ENCODE measurements at places on chromosomes 16 and 17. TPM values are rescaled to one million over a fixed set of nuclear protein-coding genes. Genes with fewer than 3 reads are reported as not detected.

- peaks cover 7% of the 10 kb centered on the region for H3K4me1 ChIP-seq
- H3K27me3 ChIP-seq = peaks cover 7% of the 10 kb centered on the region
- H3K27ac ChIP-seq = peak overlapping the region; percentile 26
- peaks cover 11% of the 10 kb centered on the region for H3K36me3 ChIP-seq
Observed at GRCh38 chr17:40018211-40019121, 3.2 kb downstream of the CSF3 start.

GRCh38 chr17:72930031-72930430 lies 162.5 kb downstream of the SLC39A11 start:
- peaks cover 45% of the 10 kb centered on the region for H3K27me3 ChIP-seq
- no peak overlapping the region for H3K27ac ChIP-seq
- peaks cover 2% of the 10 kb centered on the region for H3K36me3 ChIP-seq
- H3K4me3 ChIP-seq = no peak overlapping the region
- no peak for DNase-seq

GRCh38 chr17:57785022-57785421 lies 39.9 kb upstream of the CCDC182 start:
- peaks cover 69% of the 10 kb centered on the region for H3K27me3 ChIP-seq
- no peak overlapping the region for H3K27ac ChIP-seq
- no peak overlapping the region for H3K4me3 ChIP-seq
- no peaks in the 10 kb centered on the region for H3K4me1 ChIP-seq
- no peak for DNase-seq

DNA sequence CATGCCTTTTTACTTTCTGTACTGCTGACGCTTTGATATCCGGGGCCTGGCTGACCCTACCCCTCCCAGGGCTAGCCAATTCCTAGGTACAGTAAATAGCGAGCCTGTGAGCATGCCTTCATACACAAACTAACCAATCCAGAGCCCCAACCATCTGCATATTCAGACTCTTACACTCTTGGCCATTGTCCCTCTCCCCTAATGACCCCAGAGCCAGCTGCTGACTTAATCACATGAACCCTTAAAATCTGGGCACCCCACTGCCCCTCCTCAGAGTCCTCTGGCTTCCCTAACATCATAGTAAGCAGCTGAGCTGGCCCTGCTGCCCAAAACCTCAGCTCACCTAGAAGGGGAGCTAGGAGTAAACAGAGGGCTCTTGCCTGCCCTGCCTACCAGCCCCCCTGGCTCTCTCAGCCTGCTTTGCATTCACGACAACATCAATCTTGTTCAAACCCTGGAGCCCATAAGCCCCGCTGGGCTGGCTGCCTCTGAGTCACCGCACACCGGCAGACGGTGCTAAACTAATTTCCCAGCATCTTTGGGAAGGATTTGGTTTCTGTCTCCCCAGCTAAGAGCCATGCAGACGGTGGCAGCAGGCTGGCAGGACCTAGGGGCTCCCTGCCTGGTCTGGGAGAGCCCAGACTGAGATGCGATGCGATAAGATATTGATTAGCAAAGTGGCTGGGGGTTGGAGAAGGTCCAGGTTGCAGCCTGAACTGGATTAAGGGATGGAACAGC lies 63.2 kb downstream of the CLEC19A start:
- peaks cover 9% of the 10 kb centered on the region for H3K4me1 ChIP-seq
- peak overlapping the region; percentile 57 for H3K27ac ChIP-seq

- no peak overlapping the region for H3K27ac ChIP-seq
- no peaks in the 10 kb centered on the region for H3K4me1 ChIP-seq
- no peak overlapping the region for H3K4me3 ChIP-seq
- DNase-seq = no peak
- no peaks in the 10 kb centered on the region for H3K36me3 ChIP-seq
- H3K27me3 ChIP-seq = peaks cover 5% of the 10 kb centered on the region
Observed at GRCh38 chr16:80449392-80449791, 91.4 kb upstream of the DYNLRB2 start.

DNA sequence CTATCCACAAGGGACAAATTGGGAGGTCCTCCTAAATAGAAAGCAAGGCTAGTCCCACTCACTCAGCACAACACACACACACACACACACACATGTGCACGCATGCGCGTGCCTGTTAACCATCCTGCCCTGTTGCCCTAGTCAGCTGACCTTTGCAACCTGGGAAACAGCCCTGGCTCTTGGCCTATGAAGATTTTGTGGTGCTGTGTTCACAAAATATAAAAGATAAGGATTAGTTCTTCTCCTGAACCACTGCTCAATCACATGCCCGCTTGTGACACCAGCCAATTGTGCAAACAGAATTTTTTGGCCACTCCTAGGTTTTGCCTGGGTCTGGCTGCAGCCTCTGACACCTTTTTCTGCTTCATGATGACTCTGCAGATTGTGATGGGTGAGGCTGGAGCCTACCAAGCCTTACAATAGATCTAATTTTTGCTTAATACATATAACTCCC lies 3.3 kb upstream of the CES1 start:
- H3K36me3 ChIP-seq = no peaks in the 10 kb centered on the region
- H3K4me3 ChIP-seq = no peak overlapping the region
- peaks cover 18% of the 10 kb centered on the region for H3K27me3 ChIP-seq

GRCh38 chr16:47592232-47592631 lies 131.1 kb downstream of the PHKB start:
- H3K27me3 ChIP-seq = no peaks in the 10 kb centered on the region
- H3K36me3 ChIP-seq = peaks cover 10% of the 10 kb centered on the region
- H3K27ac ChIP-seq = no peak overlapping the region
- no peaks in the 10 kb centered on the region for H3K4me1 ChIP-seq

GRCh38 chr16:28549301-28549899 lies 4.3 kb upstream of the SGF29 start:
- no peak overlapping the region for H3K27ac ChIP-seq
- H3K4me3 ChIP-seq = no peak overlapping the region
- no peaks in the 10 kb centered on the region for H3K4me1 ChIP-seq
- no peaks in the 10 kb centered on the region for H3K27me3 ChIP-seq
- no peaks in the 10 kb centered on the region for H3K36me3 ChIP-seq

DNA sequence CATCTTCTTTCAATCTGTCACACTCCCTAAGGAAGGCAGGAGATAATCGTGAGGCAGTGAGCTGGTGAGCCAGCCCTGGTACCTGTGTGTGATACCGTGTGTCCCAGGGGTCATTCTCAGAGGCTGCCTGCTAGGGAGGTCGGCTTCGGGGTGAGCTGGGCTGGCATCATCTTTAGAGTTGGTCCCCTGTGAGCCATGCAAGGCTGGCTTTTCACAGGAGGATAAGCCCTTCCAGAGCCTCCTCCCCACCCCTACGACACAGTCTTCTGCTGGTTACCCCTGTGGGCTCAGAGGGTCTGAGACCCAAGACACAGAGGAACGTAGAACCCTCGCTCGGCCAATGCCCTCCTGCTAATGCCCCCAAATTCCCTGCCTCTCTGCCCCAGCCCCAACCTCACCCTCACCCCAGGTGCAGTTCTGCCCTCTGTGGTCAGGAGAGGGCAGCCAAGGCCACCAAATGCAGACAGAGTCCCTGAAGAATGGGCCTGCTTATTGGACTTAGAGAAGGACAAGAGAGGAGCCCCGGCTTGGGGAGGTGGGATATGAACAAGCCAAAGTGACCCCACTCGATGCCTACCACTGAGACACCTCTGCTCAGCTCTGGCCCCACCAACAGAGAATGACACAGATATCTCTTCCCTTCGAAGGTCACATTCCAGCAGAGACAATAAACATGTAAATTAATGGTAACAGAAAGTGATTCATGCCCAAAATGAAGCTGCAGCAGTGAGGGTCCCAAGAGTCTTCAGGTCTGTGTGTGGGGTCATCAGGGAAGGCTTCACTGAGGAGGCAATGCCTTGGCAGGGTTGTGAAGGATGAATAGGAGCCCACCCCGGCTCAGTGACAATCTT lies 80.8 kb upstream of the CCL1 start:
- no peak for DNase-seq
- no peaks in the 10 kb centered on the region for H3K4me1 ChIP-seq
- no peak overlapping the region for H3K4me3 ChIP-seq
- peak overlapping the region; percentile 22 for H3K27ac ChIP-seq

DNA sequence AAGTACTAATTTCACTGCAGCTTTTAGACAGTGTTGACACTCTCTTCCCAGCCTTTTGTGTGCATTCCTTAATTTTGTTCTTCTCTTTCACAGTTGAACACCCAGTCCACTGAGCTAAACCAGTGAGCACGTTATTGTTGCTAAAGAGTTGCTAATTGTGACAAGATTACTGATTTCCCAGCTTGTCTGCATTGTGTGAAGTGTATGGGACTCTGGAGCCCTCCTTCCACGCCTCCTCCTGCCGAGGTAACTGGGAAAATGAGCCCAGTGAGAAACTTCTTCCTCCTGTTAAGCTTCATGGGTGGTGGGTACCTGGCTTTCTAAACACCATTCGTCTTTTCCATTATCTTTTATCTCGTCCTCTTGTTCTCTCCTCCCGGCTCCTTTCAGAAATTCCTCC lies 29.8 kb upstream of the DNAH17 start:
- no peaks in the 10 kb centered on the region for H3K36me3 ChIP-seq
- H3K27ac ChIP-seq = no peak overlapping the region
- DNase-seq = no peak
- no peak overlapping the region for H3K4me3 ChIP-seq

ANKRD40 gene
- total RNA-seq = 39.2 TPM

SLFN14 gene
- total RNA-seq = not detected

CFAP20 gene
- total RNA-seq = 52.4 TPM

TM4SF5 gene
- 0.44 TPM for total RNA-seq

Measured in progenitor cell of endocrine pancreas (in vitro differentiated cells).